NCI-H1417 treated with DMSO at 0.1 percent for 48 hours (cell line): ENCODE measurements at places on chromosomes 6 and 20.

- DNase-seq = no peak
These were observed 90.5 kb upstream of the LY86 start for GRCh38 chr6:6497976-6498375.

DNA sequence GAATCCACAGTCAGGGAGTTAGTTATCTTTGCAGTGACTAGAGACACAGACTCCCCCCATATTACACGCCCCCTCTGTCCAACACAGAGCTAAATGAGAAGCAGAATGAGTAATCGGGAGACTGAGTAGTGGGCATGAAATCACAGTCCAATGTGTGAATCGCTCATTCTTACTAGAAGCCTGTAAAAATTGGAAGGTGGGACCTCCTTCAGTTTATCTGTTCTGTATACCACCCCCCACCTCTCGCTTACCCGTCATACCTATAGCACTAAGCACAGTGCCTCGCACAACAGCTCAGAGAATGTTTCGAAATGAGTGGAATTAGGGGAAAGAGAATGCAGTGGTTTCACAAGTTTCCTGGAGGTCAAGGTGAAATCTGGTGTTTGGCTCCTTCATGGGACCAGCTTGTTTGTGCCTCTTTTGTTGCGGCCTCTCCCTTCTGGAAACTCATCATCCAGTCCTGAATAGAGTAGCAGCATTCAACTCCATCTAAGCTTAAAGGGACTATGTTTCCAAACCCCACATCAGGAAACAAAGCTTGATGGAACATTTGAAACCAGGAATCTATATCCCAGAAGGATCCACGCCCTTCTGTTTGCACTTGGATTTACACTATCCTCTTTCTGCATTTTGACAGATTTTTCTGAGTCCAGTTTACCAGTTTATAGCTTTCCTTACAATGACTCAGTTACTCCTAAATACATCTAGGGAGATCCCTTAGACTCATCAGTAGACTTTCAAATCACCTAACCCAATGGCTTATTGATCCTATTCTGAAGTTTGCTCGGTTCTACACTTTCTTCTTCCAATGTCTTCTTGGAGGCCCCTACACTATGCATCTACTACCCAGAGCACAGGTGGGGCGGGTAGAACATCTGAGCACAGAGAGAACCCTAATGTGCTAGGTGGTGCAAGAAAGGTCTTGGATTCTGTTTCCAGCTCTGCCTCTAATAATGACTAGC lies 59.2 kb upstream of the PIM1 start:
- no peak for DNase-seq

- no peak for DNase-seq
These were observed 43.1 kb upstream of the BEND6 start for GRCh38 chr6:56911847-56912246.

DNA sequence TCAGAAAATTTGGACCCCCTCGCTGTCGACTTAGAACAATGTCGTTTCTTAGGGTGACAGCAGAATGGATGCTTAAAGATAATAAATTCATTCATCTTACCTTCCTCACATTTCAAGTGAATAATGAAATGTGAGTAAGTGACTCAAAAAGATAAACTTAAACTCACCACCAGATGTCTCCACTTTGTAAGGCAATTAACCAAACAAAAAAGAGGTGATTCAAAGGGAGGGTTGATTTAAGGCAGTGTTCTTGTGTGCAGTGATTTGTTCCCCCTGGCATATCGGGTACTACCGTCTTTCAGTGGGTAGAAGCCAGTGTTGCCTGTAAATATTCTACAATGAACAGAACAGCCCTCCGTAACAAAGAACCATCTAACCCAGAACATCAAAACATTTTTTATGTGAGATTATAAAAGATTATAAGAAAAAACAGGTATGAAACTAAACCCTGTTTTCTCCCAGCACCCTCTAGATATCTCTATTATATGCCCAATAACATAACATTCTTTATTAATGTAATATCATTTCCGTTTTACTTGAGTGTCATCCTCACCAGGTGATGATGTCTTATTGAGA lies 589.7 kb downstream of the CBLN4 start:
- no peak for DNase-seq

- no peak for DNase-seq
These were observed 2.1 kb upstream of the RPS12 start for GRCh38 chr6:132812255-132812732.

DNA sequence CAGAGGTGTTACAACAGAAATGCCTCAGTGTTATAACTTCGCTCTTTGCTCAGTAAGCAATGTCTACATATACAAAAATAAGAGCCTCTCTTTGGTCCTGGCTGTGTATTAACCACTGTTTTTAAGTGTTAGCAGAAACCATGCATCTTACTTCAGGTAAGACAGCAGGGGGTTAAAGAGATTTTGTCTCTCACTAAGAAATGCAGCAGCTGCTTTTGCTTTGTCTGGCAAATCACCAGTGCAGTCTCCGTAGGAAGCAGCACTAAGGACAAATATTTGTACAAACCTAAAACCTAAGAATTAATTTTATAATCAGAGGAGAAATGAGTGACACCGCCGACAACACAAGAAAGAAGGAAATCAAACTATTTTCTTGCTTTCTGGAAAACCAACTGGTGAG lies 758 bp downstream of the SMIM28 start:
- no peak for DNase-seq

DNA sequence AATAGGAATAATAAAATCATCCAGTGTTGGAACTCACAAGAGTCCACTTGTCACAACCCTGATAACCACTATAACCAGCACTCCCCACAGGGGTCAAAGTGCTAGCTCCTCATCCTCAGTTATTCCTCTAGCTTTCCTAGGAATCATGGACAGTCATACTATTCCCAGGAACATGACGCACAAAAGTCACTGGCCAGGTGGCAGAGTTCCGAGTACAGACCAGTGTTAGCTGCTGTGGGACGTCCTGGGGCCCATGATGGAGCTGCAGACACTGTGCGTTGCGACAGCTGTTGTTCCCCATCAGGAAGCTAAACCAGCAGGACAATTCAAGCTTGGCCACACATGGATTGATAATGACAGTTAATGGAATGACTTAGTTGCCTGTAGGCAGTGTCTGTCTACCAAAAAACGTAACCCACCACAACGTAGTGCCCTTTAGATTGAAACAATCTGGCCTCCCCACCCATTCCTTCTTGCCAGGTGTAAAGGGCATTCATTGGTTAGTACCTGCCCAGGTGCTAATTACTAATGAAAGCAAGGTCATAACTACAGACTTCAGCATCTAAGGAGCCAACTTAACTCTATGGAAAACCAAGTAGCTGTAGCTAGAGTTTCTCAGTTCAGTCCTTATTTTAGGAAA lies 17.4 kb downstream of the EZR start:
- no peak for DNase-seq

DNA sequence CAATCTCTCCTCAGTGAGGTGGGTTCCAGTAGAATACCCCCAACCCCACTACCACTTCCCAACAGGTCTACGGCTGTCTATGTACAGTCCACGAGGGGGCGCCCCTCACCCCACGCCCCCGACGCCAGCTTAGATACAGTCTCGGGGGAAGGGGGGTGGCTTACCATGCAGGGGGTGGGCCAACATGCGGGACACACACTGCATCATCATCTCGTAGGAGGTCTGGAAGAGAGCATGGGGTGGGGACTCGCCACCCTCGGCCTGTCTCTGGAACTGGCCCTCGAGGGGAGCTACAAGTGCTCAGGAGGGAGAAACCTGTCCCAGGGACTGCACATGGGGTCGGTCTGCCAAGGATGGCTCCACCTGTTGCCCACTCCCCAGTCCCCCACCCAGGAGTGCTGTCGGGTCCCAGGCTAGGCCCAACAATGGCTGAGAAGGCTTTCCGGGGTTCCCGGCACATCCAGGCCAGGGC lies 8.5 kb downstream of the MTCH1 start:
- no peak for DNase-seq

- DNase-seq = no peak
These were observed 193.0 kb downstream of the ZFAND3 start for GRCh38 chr6:38012573-38012972.

DNA sequence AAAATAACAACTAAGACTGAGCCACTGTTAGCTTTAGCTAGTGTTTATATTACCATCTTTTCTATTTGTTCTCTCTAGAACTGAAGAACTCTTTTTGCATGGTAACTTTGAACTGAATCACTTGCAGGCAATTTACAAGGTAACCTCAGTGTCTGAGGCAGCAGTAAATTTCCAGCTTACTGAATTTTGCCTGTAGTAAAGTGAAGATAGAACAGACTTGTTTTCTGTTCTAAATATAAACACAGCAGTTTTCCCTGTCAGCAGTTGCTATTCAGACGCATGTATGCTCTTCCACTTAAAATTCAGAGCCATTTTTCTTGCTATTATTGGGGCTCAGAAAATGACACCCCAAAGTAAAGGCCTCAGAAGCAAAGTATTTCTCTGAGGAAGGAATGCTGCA lies 974.0 kb upstream of the GJE1 start:
- DNase-seq = no peak

DNA sequence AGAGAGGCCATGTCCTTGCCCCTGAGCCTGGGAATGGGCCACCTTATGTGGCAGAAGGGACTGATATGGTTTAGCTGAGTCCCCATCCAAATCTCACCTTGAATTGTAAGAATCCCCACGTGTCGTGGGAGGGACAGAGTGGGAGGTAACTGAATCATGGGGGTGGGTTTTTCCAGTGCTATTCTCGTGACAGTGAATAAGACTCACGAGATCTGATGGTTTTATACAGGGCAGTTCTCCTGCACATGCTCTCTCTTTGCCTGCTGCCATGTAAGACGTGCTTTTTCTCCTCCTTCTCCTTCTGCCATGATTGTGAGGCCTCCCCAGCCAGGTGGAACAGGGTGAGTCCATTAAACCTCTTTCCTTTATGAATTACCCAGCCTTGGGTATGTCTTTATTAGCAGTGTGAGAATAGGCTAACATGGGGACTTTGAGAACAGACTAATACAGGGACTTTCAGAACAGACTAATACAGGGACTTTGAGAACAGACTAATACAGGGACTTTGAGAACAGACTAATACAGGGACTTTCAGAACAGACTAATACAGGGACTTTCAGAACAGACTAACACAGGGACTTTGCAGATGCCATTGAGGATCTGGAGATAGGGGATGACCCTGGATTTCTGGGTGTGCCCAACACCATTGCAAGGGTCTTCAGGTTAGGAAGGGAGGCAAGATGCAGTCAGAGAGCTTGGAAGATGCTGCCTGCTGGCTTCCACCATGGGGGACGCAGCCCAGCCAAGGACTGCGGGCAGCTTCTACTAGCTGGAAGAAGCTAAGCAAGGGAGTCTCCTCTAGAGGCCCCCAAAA lies 86.9 kb downstream of the RAMACL start:
- no peak for DNase-seq

- DNase-seq = no peak
These were observed 45.8 kb upstream of the VSTM2L start for GRCh38 chr20:37856932-37857660.

- no peak for DNase-seq
These were observed 17.1 kb upstream of the BPI start for GRCh38 chr20:38286586-38287531.

DNA sequence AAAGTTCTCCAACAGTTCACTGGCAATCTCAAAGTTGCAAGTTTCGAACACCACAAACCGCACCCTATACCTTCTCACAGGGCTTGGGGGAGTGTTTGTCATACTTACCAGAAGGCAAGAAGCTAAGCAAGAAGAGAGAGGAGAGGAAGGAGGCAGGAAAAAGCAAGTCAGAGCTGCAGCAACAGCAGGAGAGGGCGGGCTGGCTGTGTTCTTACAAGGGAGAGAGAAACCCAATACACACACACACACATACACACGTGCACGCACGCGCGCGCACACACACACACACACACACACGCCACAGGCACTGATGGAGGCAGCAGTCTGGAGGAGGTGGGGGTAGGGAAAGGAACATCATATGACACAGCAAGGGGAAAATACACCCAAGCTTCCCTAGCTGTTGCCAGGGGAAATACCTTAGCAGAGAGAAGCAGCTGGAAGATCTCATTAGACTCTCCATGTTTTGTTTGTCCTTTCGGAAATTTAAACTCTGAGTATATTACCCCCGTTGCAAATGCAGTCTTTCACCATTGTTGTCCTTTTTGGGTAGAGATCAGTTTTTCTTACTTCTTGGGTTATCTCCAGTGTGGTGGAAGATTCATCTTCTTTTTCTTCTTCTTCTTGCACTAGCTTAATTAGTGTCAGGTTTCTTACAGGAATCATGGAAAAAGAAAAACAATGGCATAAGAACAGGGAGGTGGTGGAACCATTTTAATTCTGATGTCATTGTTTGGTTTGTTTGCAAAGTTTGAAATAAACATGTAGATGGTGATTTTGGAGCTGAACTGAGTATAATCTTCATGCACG lies at the start of gene TXLNB:
TSS of gene TXLNB (minus strand) at position 186 of the 807 bp plus-strand sequence. CDS start 3,099 bp downstream, outside the sequence.
- no peak for DNase-seq

DNA sequence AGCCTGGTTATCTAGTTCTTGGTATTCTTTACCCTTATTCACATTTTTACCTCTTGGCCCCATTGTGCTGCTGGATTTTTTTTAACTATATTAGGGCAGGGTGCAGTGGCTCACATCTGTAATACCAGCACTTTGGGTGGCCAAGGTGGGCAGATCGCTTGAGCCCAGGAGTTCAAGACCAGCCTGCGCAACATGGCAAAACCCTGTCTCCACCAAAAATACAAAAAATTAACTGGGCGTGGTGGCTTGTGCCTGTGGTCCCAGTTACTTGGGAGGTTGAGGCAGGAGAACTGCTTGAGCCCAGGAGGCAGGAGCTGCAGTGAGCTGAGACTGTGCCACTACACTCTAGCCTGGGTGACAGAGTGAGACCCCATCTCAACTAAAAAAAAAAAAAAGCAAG lies 12.2 kb upstream of the TAF8 start:
- no peak for DNase-seq

- DNase-seq = no peak
These were observed 221.0 kb downstream of the NFATC2 start for GRCh38 chr20:51321343-51322163.

- no peak for DNase-seq
These were observed 457.8 kb downstream of the QKI start for GRCh38 chr6:163872335-163872734.

- no peak for DNase-seq
These were observed 556 bp upstream of the MROH8 start for GRCh38 chr20:37179683-37180524.

DNA sequence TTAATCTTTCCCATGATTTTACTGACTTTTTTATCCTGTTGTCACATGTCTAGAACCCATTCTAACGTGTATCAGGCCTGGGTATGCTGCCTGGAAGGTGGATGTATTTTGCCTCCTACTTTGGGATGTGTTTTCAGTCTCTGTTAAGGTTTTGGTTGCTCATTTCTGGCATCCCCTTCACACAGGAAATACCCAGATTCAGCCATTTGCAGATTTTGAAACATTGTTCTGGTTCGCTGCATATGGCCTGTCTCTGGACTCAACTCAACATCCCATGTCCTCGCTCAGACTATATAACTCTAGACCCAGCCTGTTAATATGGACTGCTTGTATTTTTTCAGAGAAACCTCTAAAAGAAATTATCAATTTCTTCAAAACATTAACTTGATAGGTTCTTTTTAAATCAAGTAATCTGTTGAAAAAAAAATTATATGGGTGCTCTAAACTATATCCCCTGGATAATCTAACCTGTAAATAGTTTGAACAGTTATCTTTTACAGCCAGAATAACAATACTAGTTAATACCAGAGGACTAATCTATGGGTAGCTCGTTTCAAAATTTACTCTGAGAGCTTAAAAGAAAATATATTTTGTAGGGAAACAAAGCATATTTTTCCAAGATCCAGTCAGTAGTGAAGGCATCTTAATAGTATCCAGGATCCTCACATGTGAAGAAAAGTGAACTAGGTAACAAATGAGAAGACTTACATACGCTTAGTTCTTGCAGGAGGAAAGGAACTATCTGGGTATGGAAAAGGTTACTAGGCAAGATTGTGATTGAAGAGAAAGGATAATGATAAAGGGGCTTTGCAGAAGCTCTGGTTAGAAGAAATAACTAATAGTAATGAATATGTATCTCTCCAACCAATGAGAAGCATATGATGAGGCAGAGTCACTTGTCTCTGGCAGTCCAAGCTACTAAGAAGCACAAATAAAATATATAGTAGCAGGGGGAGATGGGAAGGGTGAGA lies 23.4 kb upstream of the HLA-DQB1 start:
- DNase-seq = no peak
